ENCODE measurements at places on chromosomes 7 and 10.
A peak's percentile ranks its signal among the peaks of the same experiment; 100 is the strongest.

- DNase-seq: no peak
Measured at GRCh38 chr10:51743146-51743545, 43.8 kb upstream of the CSTF2T start.

DNA sequence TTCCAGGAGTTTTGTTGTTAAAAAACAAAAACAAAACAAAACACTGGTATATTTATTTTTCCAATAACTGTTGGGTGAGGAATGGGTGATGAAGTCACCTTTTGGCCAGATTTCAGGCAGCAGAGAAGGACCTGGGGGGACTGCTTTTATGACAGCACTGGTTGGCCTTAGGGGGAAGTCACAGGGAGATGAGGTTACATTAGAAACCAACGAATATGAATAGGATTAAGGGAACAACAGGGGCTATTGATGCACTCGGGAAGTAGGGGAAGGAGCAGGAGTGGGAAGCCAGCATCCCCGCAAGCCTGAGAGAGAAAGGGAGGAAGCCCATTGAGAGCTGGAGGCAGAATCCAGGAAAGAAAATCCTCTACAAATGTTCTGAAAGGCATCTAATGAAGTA is 958.4 kb downstream of the TYW1 start:
- no peak for DNase-seq

GRCh38 chr10:58177362-58177947 is 90.2 kb downstream of the IPMK start:
- DNase-seq: no peak

DNA sequence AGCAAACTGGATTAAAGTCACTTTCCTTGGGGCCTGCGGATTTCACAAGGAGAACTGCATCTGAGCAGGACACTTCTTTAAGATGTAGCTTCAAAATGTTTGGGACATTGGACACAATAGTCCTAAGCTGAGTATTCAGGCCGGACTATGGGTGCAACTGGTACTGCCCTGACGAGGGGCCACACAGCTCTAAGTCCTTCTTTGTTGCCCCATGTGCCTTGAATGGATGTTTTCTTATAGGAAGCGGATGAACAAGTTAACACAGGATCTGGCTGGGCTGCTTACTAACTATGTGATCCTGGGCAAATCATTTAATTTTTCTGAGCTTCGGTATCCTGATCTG is 147.8 kb upstream of the KLF14 start:
- no peak for DNase-seq

- DNase-seq: no peak
Measured at GRCh38 chr10:111072232-111072631, 4.6 kb upstream of the ADRA2A start.

- no peak for DNase-seq
Measured at GRCh38 chr10:122567056-122567660, 6.6 kb downstream of the DMBT1 start.

GRCh38 chr10:70699659-70700174 is 27.4 kb downstream of the ADAMTS14 start:
- peak; percentile 9 for DNase-seq

- no peak for DNase-seq
Measured at GRCh38 chr7:2623698-2624014, 8.1 kb upstream of the TTYH3 start.

DNA sequence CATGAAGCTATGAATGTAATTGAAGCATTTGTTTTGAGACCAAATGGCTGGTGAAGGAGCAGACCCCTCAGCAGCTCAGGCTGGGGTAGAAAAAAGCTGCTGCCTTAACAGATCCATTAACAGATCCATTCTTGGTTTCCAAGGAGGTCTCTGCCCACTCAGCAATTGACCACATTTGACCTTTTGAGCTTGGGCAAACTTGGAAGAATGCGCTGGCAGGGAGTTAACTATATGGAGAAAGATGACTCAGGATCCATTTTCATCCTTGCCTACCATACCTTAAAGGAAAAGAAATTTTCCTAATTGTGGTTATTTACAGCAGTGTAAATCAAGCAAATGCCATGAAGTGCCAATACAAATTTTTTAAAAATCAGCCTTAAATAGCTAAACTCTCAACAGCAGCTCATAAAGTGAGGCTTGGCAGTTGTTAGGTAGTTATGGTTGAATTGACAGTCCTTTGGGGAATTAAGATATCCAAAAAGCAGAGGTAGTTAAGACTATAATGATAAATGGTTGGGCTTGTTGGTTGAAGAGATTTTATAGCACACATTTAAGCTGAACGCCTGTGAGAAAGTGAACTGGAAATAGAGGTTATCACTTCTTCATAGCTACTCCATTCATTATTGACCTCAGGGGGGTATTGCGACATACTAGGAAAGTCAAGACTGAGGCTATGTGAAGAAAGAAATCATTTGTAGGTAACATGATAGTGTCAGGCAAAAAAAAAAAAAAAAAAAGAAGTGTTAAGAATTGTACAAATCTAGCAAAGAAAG is 83.9 kb downstream of the MKX start:
- no peak for DNase-seq

DNA sequence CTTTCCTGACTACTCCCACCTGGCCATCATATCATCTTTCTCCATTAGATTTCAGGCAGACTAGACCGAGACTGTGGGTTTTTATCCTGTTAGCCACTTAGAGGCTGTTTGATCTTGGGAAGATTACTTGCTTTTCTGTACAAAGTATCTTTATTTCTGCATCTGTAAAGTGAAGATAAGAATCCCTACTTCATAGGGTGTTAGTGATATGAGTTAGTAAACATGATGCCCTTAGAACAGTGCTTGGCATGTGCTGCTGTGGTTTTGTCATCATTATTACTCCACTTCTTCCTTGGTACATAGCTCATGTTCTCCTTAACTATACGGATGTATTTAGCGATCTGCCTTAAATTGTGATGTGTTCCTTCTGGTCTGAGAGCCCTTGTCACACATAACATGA is 165.2 kb downstream of the AUTS2 start:
- DNase-seq: no peak

GRCh38 chr7:106042196-106042611 is 69.9 kb downstream of the SYPL1 start:
- no peak for DNase-seq

- DNase-seq: no peak
Measured at GRCh38 chr10:129542589-129542988, 75.5 kb downstream of the MGMT start.

GRCh38 chr10:106582291-106582690 is 582.2 kb downstream of the SORCS1 start:
- no peak for DNase-seq

DNA sequence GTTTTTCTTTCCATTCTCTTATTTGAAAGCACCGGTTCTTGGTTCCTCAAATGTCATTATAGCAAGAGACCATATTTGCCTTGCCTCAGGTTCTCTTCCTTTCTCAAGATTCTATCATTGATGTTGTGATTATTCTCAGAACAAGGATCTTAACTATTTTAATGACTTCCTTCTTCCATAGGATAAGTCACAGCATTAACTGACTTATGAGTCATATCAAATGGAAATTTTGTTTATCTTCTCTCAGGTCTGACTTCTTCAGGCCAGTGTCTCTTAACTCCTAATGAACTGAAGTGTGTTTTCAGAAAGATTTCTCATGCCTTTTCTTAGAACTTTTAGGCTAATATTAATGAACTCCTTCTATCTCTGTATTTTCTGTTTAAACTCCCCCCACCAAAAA is 794.6 kb upstream of the LRRN3 start:
- no peak for DNase-seq

GRCh38 chr10:118213436-118213835 is 128.7 kb downstream of the FAM204A start:
- no peak for DNase-seq

- no peak for DNase-seq
Measured at GRCh38 chr7:228610-229009, 36.2 kb downstream of the FAM20C start.

DNA sequence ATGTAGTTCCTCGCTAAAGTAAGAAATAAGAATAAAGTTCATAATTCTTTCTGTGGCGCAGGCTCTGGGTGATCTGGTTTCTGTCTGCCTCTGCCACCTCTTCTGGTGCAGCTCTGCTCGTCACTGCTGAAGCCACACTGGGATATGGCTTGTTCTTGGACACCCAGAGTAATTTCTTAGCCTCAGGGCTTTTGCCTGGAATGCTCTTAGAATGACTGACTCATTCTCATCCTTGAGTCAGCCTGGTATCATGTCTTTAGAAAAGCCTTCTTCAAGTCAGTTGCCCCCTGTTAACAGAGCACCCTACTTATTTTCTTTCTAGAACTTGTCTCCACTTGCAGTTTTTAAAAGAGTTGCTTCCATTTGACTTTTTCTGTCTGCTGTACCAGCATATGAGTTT is 2.0 kb downstream of the ZSCAN25 start:
- no peak for DNase-seq

DNA sequence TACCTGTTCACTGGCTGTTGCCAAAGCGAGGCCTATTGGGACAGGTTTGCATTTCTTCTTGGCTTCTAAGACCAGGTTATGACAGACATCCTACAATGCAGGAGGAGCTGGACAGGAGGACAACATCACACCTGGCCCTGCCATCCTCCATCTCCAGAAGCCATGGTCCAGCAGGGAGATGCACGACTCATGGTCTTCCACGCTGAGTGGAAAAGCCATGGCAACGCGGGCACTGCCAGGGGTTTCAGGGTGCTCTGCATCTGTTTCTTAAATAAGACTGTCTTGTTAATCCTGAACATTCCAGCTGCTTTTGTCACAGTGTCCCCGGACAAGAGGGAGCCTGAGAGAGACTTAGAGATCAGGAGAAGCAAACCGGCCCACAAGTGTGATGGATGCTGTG is 40.3 kb downstream of the CLRN3 start:
- no peak for DNase-seq
